ENCODE measurements at places on chromosomes 1 and 21.

- DNase-seq, result no peak
Observed at GRCh38 chr1:86435327-86435726, 11.4 kb downstream of the CLCA2 start.

DNA sequence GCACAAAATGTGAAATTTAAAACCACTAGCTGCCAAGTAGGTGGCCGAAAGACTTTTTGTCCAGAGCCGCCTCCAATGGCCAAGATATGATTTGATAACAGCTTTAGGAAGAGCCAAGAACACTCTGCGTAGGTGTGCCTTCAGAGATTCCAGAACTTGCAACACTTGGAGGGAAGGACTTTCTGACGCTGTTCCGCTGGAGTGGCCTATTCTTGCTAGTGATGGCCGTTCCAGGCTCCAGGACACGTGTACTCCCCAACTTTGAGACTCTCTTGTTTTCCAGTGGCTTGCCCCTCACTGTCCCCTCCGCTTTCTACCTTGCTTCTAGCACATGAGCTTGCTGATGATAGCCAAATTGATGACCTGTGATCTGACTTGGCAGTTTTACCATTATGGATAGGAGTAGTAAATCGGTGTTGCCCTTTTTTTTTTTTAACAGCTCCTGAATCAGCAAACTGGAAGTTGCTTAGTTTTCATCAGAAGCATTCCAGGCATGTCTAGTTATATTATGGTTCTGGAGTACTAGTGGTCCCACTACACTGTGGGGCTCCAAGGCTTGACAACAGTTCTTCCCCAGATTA is 1.0 kb downstream of the PRDX6 start:
- DNase-seq, result no peak

GRCh38 chr1:16960560-16961296 is 19.7 kb downstream of the MFAP2 start:
- no peak for DNase-seq

- no peak for DNase-seq
Observed at GRCh38 chr1:62841587-62842169, 57.7 kb downstream of the ATG4C start.

DNA sequence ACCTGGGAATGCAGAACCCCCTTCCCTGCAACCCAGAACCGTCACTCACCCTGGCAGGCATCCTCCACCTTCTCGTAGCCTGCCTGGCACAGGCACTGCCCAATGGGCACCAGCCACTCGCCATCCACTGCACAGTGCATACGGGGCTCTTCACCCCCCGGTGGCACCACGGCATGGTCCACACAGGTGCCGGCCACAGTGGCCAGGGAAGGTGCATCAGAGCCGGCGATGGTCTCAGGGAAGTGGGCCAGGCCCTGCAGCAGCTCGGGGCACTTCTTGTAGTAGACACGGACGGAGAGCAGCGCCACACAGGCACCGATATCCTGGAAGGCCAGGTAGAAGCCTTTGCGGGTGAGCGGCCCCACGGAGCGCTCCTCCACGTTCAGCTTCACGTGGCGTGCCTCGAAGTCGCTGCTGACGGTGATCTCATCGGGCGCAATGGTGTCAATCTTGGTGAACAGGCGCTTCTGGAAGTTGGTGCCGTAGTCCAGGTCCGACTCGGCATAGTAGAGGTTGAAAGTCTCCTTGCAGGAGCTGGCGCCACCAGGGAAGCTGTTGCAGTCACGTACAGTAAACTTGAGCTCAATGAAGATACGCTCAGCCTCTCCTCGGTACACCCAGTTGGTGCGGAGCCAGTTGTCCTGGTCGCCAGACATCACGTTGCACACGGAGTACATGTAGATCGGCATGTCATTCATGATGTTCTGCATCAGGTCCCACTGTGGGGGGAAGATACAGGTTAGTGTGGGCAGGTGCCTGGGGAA is 7.4 kb downstream of the EPHA2 start:
- DNase-seq, result no peak

DNA sequence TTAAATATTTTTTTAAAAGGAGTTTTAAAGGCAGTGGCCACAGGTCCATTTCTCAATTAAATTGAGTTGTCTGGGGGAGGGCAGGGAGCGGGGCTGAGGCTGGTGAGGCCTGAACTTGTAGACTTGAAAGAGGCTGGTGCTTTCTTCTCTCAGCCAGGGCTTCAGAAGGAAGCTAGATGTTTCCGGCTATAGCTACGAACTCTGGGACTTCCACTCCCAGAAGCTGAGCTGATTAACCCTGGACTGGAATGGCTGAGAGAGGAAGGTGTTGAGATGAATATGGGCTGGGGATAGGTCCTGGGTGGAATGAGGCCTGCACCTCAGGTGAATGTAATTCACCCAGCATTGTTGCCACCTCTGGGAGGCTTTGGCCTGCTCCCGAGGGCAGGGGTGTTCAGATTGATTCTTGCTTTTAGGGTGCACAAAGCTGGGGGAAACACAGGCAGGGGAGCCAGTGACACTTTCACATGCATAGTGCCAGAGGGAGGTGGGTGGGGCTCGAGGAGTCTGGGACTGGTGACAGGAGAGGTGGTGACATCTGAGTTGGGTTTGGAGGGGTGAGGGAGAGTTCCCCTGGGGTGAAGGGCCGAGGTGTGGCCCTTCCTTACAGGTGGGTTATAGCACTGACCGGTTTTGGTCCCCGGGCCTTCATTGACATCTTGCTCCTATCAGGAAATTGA is 18.2 kb downstream of the LDLRAP1 start:
- DNase-seq, result no peak

GRCh38 chr1:14704846-14705245 is 106.4 kb downstream of the KAZN start:
- DNase-seq, result no peak
